Stimulated activated CD4-positive, alpha-beta T cell treated with anti-CD3 and anti-CD28 coated beads, TNF-alpha, amount 100 ng/mL, for 24 hours (primary cell): ENCODE measurements at places on chromosomes 4 and X.

- DNase-seq, result no peak
Observed at GRCh38 chr4:7209699-7210098, 17.4 kb downstream of the SORCS2 start.

- DNase-seq, result no peak
Observed at GRCh38 chr4:159252491-159252890, 149.6 kb downstream of the RAPGEF2 start.

DNA sequence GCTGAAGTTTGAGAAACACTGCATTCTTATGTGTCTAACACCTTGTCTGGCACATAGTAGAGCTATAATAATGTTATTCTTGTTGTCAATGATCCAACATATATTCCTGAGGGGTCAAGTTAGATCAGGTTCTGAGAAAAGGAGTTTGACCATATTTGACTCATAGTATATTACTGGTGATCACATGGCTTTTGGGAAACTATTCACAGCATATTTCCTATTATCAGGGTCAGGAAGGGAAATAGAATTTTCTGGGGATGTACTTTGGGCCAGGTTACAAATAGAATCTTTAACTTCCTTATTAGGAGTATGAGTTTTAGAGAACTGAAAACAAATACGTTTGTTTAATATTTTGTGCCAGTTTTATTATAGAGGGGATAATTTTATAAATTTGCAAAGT, 11.6 kb downstream of the IL15 start:
- DNase-seq, result no peak

GRCh38 chrX:7133050-7133440, 14.5 kb upstream of the STS start:
- DNase-seq, result no peak

DNA sequence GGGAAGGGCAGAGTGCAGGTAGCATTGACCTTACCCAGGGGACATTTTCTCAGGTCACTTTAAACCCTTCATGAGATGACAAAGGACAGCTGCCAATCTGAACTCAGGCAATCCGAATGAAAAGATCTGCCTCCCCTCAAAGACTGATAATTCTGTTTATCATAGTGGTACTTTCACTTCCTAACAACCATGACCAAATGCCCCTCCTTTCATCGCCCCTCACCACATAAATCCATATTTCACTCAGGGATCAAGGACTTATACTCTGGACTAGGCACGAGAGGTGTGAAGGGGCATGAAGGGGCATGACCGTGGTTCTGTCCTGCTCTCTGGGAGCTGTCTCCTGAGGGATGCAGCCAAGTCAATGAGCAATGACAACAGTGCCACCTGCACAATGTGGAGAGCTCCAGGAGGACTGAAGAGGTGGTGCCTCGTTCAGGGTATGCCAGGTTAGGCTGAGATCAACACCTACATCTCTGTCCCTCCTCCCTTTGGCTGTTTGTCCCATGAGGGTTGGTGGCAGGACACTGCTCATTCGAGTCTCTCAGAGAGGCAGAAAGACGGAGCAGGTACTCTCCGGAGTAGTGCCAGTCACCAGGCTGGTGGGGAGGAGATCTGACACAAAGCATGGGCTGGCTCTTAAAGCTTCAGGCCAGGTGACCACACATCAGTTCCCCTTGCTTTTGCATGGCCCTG, 12.5 kb downstream of the HS3ST1 start:
- no peak for DNase-seq

GRCh38 chr4:23945451-23946017, 55.7 kb upstream of the PPARGC1A start:
- no peak for DNase-seq

GRCh38 chrX:37594755-37595382, 23.4 kb downstream of the LANCL3 start:
- DNase-seq, result no peak

DNA sequence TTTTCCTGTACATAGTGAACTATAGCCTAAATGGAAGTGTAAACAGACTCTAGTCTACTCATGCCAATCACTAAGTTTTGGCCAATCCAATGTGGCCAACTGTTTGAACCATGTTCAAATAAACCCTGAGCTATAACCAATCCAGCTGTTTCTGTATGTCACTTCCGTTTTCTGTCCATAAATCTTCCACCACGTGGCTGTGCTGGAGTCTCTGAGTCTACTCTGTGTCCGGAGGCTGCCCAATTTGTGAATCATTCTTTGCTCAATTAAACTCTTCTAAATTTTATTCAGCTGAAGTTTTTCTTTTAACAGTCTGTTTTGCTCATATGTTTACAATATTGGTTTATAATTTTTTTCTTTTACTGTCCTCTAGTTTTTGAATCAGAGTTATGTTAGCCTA, 112.3 kb upstream of the BANK1 start:
- no peak for DNase-seq

DNA sequence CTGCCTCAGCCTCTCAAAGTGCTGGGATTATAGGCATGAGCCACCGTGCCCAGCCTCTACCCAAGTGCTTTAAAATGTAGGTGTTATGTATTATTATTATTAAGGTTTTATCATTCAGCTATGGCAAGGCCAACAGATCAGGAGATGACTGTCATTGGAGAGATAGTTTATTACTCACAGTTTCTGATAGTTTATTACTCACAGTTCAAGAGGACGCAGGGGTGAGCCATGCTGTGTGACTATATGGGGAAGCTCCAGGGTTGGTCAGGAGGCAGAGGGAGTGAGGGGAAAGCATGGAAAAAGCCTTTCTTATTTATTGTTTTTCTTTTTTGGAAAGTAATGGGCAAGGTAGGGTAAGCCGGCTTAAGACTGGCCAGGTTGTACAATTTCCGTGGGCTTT, 25.4 kb upstream of the ARSD start:
- DNase-seq, result no peak

DNA sequence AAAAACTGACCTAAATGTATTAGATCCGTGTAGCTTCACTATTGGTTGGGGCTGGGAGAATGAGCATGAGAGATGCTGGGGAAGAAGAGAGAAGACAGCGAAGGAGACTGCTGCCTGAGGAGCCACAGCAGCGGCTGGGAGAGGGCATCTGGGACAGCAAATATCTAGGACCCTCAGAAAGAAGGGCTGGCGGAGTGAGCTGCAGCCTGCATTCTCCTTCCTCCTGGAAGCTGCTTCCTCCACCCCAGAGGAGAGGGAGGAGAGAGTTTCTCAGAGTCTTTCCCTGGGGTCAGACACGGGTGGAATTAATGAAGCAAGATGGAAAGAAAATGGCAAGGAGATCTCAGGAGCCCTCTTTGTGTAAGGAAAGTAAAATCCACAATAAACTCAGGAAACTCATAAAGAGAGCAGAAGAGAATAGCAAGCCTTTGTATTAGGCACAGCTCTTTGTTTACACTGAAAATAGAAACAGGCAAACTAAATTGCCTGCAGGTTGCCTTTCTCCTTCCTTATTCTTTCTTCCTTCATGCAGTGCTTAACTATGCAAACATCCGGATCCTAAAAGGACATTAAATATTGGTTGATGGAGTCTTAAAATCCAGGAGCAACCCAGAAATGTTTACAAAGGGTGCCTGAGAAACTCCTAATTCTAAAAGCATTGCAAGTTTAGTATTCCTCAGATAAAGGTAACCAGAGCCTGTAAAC, 130.3 kb upstream of the GALNT7 start:
- no peak for DNase-seq

- DNase-seq, result no peak
Observed at GRCh38 chr4:102352781-102353180, 7.5 kb upstream of the SLC39A8 start.

DNA sequence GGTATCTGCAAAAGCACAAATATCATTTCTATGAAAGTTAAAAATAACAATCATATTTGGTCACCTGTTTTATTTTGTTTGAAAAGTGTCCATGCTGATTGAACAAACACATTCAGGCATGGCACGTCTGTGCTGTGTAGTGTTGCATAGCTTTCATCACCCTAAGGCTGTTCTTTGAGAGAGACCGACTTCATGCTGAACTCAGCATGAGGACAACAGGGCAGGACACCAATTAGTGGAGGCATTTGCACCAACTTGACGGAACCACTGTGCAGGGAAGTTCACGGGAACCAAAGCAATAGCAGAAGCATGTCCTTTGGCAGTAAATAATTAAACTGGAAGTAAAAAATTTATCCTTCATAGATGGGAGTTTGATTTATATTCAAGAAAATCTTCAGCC, 158.4 kb upstream of the SLC7A11 start:
- DNase-seq, result no peak

- DNase-seq, result no peak
Observed at GRCh38 chr4:8920969-8921368, 49.3 kb upstream of the HMX1 start.

- DNase-seq, result no peak
Observed at GRCh38 chrX:25022499-25023325, 6.9 kb upstream of the ARX start.

DNA sequence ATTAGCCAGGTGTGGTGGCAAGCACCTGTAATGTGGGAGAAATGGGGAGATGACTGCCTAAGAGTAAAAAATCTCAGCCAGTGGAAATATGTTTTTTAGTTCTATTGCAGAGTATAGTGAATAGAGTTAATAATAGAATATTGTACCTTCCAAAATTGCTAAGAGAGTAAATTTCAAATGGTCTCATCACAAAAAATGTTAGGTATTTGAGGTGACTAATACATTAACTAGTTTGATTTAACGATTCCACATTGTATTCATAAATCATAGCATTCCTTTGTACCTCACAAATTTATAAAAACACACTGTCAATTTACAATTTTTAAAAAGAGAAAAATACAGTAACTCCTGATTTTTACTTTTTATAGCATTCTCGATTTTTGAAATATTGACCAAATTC, 681.5 kb upstream of the EPHA5 start:
- no peak for DNase-seq

GRCh38 chr4:54668014-54668611, 10.4 kb downstream of the KIT start:
- DNase-seq, result no peak

DNA sequence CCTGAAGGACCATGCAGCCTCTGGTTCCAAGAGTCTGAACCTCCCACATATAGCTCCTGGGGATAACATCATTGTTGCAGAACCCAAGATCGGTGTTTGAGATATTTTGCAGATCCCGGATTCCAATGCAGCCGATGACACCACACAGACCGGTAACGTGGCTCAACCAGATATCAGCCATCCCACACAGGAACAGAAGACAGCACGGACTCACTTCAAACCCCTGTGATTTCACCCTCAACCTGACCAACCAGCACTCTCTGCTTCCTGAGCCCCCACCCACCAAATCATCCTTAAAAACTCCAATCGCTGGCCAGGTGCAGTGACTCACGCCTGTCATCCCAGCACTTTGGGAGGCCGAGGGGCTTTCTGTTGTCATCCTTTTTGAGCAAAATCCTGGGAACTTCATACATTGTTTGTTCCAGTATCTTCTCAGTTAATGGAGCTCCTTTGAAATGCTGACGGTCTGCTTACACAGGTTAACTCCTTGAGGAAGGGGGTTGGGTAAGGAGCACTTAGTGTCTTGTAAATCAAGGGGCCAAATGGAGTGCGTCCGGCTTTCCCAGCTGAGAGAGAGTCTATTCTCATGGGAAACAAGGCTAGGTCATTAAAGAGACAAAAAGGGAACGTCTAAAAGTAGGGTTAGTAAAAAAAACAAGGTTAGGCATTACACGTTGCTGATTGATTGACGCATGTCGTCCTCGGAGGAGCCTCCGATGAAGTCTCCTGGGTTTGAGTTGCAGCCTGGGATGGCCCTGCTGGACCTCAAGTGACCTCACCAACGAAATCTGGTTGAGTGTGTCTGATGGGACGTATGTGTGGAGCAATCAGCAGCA, 230.4 kb downstream of the CRLF2 start:
- no peak for DNase-seq

- no peak for DNase-seq
Observed at GRCh38 chr4:156778093-156778492, 193.5 kb downstream of the PDGFC start.

DNA sequence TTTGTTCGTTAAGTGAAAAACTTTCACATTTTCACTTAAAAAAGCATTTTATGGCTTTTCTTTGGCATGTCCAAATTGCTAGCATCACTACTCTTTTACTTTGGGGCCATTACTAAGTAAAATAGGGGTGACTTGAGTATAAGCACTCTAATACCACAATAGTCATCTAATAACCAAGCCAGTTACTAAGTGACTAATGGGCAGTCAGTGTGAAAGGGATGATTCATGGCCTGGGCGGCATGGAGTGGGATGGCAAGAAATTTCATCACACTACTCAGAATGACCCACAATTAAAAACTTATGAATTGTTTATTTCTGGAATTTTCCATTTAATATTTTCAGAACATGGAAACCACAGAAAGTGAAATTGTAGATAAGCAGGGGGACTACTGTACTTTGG, 60.9 kb downstream of the BMP15 start:
- DNase-seq, result no peak

- DNase-seq, result no peak
Observed at GRCh38 chrX:18701621-18702361, 5.7 kb upstream of the PPEF1 start.

DNA sequence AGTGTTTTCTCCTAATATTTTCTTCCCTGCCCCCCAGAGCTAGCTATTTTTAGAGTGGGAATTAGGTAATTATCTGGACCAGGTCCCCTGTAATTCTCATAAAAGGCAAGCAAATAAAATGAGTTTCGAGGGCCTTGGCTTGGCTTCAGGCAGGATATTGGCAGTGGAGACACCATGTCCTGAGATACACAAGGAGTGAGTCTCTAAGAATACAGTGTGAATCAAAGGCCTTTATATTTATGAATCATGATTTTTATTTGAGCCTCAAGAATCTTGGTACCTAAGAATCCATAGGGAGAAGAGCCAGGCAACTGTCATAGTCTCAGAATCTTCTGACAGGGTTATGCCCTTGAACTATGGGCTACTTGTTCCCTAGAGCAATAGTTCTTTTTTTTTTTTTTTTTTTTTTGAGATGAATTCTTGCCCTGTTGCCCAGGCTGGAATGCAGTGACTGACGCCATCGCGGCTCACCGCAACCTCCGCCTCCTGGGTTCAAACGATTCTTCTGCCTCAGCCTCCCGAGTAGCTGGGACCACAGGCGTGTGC, 205.4 kb downstream of the LDB2 start:
- DNase-seq, result no peak

DNA sequence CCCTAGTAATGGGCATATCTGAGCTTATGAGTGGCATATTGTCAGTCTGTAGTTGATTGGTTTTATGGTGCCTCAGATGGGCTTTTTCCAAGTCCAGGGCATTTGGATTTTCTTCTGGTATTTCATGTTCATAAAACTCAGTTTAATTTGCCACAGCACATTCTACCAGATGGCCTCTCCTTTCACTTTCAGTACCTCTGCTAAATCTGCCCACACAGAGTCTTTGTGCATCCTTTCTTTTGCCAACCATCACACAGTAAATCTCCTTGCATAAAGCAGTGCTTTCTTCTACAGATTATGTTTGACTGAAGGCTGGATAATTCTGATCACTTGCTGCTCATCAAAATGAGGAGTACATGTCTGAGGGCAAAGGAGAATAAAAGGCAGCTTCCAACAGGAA, 98.2 kb downstream of the HS6ST2 start:
- no peak for DNase-seq

DNA sequence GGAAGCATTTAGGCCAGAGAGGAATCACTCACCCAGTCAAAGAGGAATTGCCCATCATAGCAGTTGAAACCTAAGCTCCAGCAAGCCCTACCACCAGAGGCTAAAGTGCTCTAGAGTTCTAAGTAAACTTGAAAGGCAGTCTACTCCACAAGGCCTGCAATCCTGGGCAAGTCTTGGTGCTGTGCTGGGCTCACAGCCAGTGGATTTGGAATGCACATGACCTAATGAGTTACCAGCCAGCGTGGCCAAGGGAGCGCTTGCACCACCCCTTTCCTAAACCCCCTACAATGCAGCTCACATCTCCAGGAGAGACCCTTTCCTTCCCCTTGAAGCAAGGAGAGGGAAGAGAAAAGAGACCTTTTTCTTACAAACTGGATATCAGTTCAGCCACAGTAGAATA, 445.7 kb downstream of the GASK1B start:
- no peak for DNase-seq
